ENCODE measurements at places on chromosomes 12 and 14. TPM values are rescaled to one million over a fixed set of nuclear protein-coding genes. Genes with fewer than 3 reads are reported as not detected.

The CTDSP2 gene
- 157 TPM for total RNA-seq

The SLC10A1 gene
- total RNA-seq, result not detected

The GLIPR1L2 gene
- total RNA-seq, result not detected

The INSM2 gene
- total RNA-seq, result not detected

The MSRB3 gene
- total RNA-seq, result not detected

The SPATS2 gene
- 8.5 TPM for total RNA-seq

The ZFYVE1 gene
- total RNA-seq, result 15.2 TPM

The FUT8 gene
- total RNA-seq, result 70.7 TPM

The KLRC1 gene
- total RNA-seq, result not detected

The SOX5 gene
- total RNA-seq, result not detected

The CLEC2A gene
- total RNA-seq, result not detected

The DPF3 gene
- total RNA-seq, result 12.7 TPM

The PPFIBP1 gene
- total RNA-seq, result 17.7 TPM

The BCL11B gene
- total RNA-seq, result 105 TPM

The PTCSC3 gene
- total RNA-seq, result not detected

The B4GALNT1 gene
- total RNA-seq, result 0.63 TPM

The ADAMTS20 gene
- total RNA-seq, result not detected

The RPGRIP1 gene
- total RNA-seq, result not detected

The PPP1R36 gene
- total RNA-seq, result not detected

The APOF gene
- not detected for total RNA-seq

The DPPA3 gene
- not detected for total RNA-seq

The FIGNL2 gene
- total RNA-seq, result 0.33 TPM

The CISTR gene
- total RNA-seq, result not detected

The ZC2HC1C gene
- total RNA-seq, result 1.2 TPM

The CMA1 gene
- total RNA-seq, result not detected

The SLCO1B1 gene
- total RNA-seq, result not detected

The ITGA7 gene
- total RNA-seq, result 2.6 TPM

The ACOT6 gene
- not detected for total RNA-seq

The SERPINA3 gene
- total RNA-seq, result not detected

The IL25 gene
- not detected for total RNA-seq

The SYT1 gene
- not detected for total RNA-seq

The TBC1D30 gene
- 0.25 TPM for total RNA-seq

The FGD4 gene
- 0.28 TPM for total RNA-seq

The OTX2 gene
- total RNA-seq, result not detected

The FOXA1 gene
- not detected for total RNA-seq

The ZNF891 gene
- 3.0 TPM for total RNA-seq

The RFX4 gene
- total RNA-seq, result not detected

The ANO2 gene
- not detected for total RNA-seq

The TECPR2 gene
- 8.0 TPM for total RNA-seq

The ART4 gene
- total RNA-seq, result not detected

The ZC3H14 gene
- total RNA-seq, result 40.3 TPM

The GZMH gene
- total RNA-seq, result 2.8 TPM

The TAS2R30 gene
- total RNA-seq, result 2.2 TPM

The GALC gene
- 16.8 TPM for total RNA-seq

The KCNJ8 gene
- total RNA-seq, result not detected

The PLA2G1B gene
- total RNA-seq, result not detected

The TRPV4 gene
- total RNA-seq, result not detected

The ACSS3 gene
- total RNA-seq, result not detected

The KLHL42 gene
- total RNA-seq, result 16.7 TPM

The RBM25 gene
- 89.0 TPM for total RNA-seq

The EIF2S1 gene
- 98.6 TPM for total RNA-seq

The ABCD2 gene
- 47.4 TPM for total RNA-seq

The PMCH gene
- 0.28 TPM for total RNA-seq

The FGF23 gene
- not detected for total RNA-seq

The RD3L gene
- total RNA-seq, result not detected

The FAIM2 gene
- not detected for total RNA-seq

The NKX2-1 gene
- not detected for total RNA-seq
